CD4-positive, CD25-positive, alpha-beta regulatory T cell (primary cell): ENCODE measurements at places on chromosomes 5 and 9.

- no peak overlapping the region for H3K4me3 ChIP-seq
- no peak overlapping the region for H3K27ac ChIP-seq
- H3K27me3 ChIP-seq: no peaks in the 10 kb centered on the region
- peaks cover 21% of the 10 kb centered on the region for H3K4me1 ChIP-seq
- peaks cover 62% of the 10 kb centered on the region for H3K36me3 ChIP-seq
Measured at GRCh38 chr9:129637102-129637501, 4.8 kb downstream of the ASB6 start.

DNA sequence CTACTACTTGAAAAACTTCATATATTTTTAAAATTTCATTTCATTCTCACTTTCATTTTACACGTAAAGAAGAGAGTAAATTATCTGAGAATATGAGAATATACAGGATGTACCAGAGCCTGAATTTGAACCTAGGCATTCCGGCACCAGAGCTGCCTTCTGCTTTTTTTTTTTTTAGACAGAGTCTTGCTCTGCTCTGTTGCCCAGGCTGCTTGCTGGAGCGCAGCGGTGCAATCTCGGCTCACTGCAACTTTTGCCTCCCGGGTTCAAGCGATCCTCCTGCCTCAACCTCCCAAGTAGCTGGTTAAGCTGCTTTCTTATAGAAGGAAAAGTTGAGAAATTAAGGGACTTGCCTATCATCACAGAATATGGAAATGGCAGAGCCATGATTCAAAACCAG, 540.1 kb downstream of the EBF1 start:
- no peak for DNase-seq
- no peak overlapping the region for H3K4me3 ChIP-seq
- no peaks in the 10 kb centered on the region for H3K36me3 ChIP-seq
- no peaks in the 10 kb centered on the region for H3K4me1 ChIP-seq
- no peaks in the 10 kb centered on the region for H3K27me3 ChIP-seq
- H3K27ac ChIP-seq: no peak overlapping the region

GRCh38 chr5:31465291-31465690, 66.6 kb downstream of the DROSHA start:
- H3K4me3 ChIP-seq: no peak overlapping the region
- H3K27ac ChIP-seq: no peak overlapping the region
- peaks cover 81% of the 10 kb centered on the region for H3K36me3 ChIP-seq
- DNase-seq: no peak
- no peaks in the 10 kb centered on the region for H3K27me3 ChIP-seq

DNA sequence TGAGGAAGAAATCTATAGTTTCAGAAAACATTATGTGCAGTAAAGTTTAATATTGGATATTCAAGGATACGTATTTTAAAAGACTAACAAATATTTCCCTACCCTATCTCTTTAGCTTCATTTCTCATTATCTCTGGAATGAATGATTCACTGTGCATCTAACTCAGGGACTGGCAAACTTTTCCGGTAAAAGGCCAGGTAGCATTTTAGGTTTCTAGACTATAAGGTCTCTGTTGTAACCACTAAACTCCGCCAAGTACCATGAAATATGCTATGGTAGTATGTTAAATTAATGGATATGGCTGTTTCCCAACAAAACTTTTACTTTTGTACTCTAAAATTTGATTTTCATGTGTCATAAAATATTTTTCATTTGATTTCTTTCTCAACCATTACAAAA, 13.2 kb downstream of the FEM1C start:
- no peak for DNase-seq
- no peak overlapping the region for H3K27ac ChIP-seq
- no peak overlapping the region for H3K4me3 ChIP-seq
- no peaks in the 10 kb centered on the region for H3K27me3 ChIP-seq
- peaks cover 29% of the 10 kb centered on the region for H3K4me1 ChIP-seq

- DNase-seq: no peak
- H3K27me3 ChIP-seq: no peaks in the 10 kb centered on the region
- no peaks in the 10 kb centered on the region for H3K4me1 ChIP-seq
- no peak overlapping the region for H3K27ac ChIP-seq
- H3K4me3 ChIP-seq: no peak overlapping the region
Measured at GRCh38 chr5:160044967-160045366, 36.0 kb downstream of the TTC1 start.

GRCh38 chr9:114688909-114689610, 7.1 kb upstream of the TEX48 start:
- no peak overlapping the region for H3K4me3 ChIP-seq
- H3K27me3 ChIP-seq: peaks cover 11% of the 10 kb centered on the region
- H3K36me3 ChIP-seq: no peaks in the 10 kb centered on the region
- DNase-seq: no peak
- H3K4me1 ChIP-seq: peaks cover 16% of the 10 kb centered on the region

- no peaks in the 10 kb centered on the region for H3K4me1 ChIP-seq
- no peaks in the 10 kb centered on the region for H3K36me3 ChIP-seq
- no peak overlapping the region for H3K27ac ChIP-seq
- no peaks in the 10 kb centered on the region for H3K27me3 ChIP-seq
- no peak for DNase-seq
Measured at GRCh38 chr5:4022056-4022670, 426.5 kb downstream of the IRX1 start.

GRCh38 chr9:36148311-36149051, 11.9 kb downstream of the GLIPR2 start:
- peak; percentile 61 for DNase-seq
- H3K27ac ChIP-seq: peak overlapping the region; percentile 97
- H3K36me3 ChIP-seq: peaks cover 13% of the 10 kb centered on the region
- H3K4me3 ChIP-seq: no peak overlapping the region

DNA sequence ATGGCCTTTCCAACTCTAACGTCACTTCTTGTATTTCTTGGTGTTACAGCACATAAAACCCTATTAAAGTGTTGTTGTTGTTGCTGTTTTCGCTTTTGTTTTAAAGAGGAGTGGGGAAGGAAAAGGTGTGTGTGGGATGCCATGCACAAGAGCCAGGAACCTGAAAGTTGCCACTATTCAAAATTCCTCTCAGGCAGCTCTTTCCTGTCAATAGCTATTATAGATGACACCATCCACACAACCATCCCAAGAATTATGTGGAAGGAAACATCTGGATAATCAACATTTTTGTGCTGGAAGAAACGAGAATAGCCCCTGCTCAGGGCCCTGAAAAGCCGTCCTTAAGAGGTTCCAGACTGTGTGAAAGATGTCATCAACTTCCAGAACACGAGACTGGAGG, 79.3 kb downstream of the SHB start:
- no peaks in the 10 kb centered on the region for H3K36me3 ChIP-seq
- no peaks in the 10 kb centered on the region for H3K27me3 ChIP-seq

- H3K27ac ChIP-seq: no peak overlapping the region
- H3K4me1 ChIP-seq: no peaks in the 10 kb centered on the region
- H3K4me3 ChIP-seq: no peak overlapping the region
- no peak for DNase-seq
- no peaks in the 10 kb centered on the region for H3K27me3 ChIP-seq
Measured at GRCh38 chr5:93236807-93237421, 344.1 kb downstream of the NR2F1-AS1 start.

- H3K27ac ChIP-seq: no peak overlapping the region
- no peaks in the 10 kb centered on the region for H3K4me1 ChIP-seq
- H3K4me3 ChIP-seq: no peak overlapping the region
- H3K36me3 ChIP-seq: peaks cover 15% of the 10 kb centered on the region
Measured at GRCh38 chr5:180230017-180230416, 21.0 kb upstream of the RASGEF1C start.

DNA sequence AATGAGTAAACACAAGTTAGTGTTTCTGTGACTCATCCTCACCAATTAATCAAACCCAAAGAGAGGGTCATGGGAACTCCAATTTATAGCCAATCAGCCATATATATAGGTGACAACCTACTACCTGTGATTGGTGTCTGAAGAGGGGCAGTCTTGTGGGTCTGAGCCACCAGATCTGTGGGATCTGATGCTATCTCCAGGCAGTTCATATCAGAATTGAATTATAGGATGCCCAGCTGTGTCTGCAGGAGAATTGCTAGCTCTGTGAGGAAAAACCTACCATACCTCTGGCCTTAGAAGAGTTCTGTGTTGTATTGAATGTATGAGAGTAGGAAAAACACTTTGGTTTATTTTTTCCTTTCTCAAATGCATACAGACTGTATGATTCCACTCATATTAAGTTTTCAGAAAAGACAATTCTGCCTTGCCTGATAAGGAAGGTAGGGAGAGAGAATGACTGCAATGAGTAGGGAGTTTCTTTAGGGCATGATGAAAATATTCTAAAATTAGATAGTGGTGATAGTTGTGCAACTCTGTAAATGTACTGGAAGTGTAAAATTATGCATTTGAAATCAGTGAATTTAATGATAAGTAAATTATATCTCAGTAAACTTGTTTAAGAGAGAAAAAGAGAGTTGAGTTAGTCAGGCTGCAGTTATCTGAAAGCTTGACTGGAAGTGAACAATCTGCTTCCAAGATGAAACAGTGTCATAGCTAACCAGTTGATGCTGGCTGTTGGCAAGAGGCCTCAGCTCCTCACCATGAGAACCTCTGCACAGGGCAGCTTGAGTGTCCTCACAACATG, 274.9 kb downstream of the AUH start:
- H3K36me3 ChIP-seq: no peaks in the 10 kb centered on the region
- no peak overlapping the region for H3K4me3 ChIP-seq
- no peaks in the 10 kb centered on the region for H3K4me1 ChIP-seq
- no peak for DNase-seq

- no peaks in the 10 kb centered on the region for H3K27me3 ChIP-seq
- H3K4me3 ChIP-seq: no peak overlapping the region
- no peaks in the 10 kb centered on the region for H3K36me3 ChIP-seq
- H3K4me1 ChIP-seq: no peaks in the 10 kb centered on the region
Measured at GRCh38 chr5:37889612-37890317, 49.9 kb upstream of the GDNF start.
